NCI-H1105 (cell line): ENCODE measurements at places on chromosomes 3 and 15.

- DNase-seq, result no peak
These were observed 14.1 kb downstream of the XXYLT1 start for GRCh38 chr3:195256639-195257453.

DNA sequence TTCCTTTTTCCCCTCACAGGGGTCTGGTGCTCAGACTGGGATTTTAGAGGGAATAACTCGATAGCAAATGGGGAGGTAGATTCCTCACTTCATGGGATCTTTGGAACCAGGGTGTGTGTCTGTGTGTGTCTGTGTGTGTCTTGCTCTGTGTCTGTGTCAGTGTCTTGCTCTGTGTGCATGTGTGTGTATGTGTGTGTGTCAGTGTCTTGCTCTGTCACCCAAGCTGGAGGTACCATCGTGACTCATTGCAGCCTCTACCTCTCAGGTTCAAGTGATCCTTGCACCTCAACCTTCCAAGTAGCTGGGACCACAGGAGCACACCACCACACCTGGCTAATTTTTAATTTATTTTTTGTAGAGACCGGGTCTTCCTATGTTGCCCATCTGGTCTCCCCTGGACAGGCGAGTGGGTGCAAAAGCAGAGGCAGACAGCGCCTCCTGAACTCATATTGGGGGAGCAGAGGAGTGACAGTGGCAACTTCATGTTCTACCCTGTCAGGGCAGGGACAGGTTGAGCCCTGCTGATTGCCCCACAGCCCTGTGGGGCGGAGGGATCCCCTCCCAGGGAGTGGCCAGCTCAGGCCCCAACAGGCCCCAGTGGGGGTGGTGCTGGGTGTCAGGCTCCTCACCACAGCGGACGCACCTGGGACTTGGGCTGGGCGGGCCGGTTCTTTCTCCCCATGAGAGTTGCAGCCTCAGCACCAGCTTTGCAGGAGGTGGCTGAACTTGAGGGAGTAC, 10.4 kb upstream of the SEMA4B start:
- DNase-seq, result no peak

DNA sequence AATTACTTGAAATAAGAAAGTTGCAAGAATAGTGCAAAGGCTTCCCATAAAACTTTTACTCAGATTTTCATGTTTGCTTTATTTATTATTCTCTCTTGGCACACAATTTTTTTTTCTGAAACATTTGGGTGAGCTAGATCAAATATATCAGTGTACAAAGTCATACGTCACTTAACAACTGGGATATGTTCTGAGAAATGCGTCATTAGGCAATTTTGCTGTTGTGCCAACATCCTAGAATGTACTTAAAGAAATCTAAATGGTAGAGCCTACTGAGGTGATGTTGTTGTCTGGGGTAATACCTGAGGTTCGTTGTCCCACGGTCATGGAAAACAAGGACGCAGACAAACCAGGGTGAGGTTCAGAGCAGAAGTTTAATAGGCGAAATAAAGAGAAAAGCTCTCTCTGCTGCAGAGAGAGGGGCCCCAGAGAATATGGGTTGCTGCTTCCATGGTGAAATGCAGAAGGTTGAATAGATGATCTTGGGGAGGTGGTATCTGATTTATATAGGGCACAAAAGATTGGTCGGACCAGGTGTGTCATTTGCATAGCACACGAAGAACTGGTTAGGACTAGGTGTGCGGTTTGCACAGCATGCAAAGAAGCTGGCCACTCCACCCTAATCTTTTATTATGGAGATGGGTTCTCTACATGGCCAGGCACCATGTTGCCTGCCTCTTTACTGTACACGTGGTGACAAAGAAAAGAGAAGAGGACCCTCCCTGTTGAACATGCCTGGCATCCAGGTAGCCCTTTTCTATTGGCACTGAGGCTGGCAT, 8.8 kb upstream of the GRAMD1C start:
- DNase-seq, result no peak

DNA sequence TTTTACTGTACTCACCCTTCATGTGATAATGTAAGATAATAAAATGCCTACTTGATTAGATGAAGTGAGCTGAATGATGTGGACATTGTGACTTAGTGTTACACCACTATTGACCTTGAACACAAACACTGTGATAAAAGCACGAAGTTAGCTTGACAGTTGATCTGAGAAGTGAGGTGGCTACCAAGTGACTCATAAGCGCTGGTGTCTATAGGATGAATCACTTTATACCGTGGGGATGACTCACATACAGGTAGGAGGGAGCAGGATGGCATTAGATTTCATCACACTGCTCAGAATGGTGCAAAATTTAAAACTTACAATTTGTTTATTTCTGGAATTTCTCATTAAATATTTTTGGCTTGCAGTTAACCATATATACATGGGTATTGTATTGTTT, 174.7 kb upstream of the CNTN3 start:
- DNase-seq, result no peak

GRCh38 chr3:129166579-129167332, 5.9 kb upstream of the ISY1 start:
- no peak for DNase-seq

GRCh38 chr3:184171562-184171961, 3.1 kb upstream of the AP2M1 start:
- DNase-seq, result no peak
